Stimulated activated CD8-positive, alpha-beta memory T cell treated with anti-CD3 and anti-CD28 coated beads, Interleukin-15, amount 100 ng/mL, for 1 hour (primary cell): ENCODE measurements at places on chromosomes 2 and 18.

DNA sequence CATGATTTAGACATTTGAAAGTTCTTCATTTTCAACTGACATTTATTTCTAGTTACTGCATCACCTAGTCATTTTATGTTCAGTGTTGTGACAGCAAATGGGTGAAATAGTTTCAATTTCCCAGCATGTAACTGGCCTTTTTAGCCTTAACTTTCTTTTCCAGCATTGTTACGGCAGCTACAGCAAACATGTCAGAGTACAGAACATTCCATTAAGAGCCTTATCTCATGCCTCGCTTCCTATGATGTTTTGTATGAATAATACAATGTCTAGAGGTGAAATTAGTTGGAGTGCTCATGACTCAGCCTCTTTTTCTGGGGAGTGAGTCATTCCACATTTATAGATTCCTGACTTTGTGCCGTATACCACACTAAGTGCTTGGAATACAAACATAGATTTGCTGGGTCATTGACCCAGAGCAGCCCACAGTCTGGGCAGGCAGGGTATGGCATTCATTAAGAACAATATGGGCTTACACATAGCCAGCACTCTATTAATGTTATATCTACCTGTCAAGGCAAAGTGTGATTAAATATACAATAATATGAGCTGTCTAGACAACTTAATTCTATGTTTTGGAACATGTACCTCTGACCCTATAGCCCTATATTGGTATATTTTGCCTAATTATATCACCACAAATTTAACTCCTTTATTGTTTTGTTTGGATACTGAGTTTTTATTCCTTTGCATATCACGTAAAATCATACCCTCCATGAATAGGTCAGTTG is 72.2 kb downstream of the MAP2 start:
- no peak for DNase-seq

DNA sequence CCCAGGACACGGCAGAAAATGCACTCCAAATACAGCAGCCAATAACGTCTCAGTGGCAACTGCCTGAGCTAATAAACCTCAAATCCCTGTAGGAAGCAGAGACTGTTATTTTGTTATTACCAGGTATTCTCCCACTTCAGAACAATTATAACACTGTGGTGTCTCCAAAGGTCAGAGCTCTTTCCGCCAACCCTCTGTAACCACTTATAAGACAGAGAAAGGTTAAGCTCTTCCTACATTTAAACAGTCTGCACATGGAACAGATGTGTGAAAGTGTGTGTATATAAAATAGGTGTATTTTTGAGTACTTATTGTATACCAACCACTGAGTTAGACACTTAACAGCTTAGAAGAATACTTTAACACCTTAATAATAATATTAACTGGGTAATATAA is 64.1 kb downstream of the FBXO15 start:
- no peak for DNase-seq

GRCh38 chr2:182631299-182631698 is 84.8 kb upstream of the DNAJC10 start:
- DNase-seq, result no peak

DNA sequence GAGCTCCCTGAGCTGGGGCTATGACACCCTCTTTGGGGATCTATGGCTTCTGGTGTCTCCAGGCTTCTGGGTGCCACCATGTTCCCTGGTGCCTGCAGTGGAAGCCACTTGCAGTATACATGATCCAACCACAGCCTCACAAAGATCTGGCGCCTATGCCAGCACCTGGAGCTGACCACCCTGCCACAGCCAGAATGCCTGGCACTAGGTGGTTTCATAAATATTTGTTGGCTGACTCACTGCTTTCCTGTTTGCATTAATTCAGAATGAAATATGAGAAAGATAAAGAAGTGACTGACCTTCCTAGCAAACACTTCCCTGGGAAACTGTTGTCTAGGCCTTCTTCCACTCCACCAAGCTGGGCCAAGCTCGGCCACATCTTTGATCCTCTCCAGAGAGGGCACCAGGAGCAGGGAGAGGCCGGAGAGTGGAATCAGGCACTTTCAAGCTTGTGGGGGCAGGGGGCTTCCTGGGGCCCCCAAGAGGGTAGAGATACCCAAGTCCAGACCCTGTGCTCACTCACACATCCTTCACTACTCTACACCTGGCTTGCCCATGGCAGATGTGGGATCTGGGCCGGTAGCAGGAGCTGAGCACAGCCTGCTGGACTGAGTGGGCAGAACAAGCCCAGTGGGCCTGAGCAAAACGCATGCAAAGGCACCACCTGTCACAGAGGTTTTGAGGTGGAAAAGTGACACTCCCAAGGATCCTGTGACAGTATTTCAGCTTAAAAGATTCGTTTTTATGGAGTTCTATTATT is 565.7 kb downstream of the SLC4A3 start:
- no peak for DNase-seq
